Stimulated activated CD8-positive, alpha-beta memory T cell treated with anti-CD3 and anti-CD28 coated beads, Interleukin-2, amount 100 ng/mL, for 1 hour (primary cell): ENCODE measurements at places on chromosomes 5 and 9.

GRCh38 chr9:16561121-16561520 lies 309.3 kb downstream of the BNC2 start:
- no peak for DNase-seq

- DNase-seq, result no peak
Measured at GRCh38 chr9:90526386-90526785, 116.2 kb downstream of the DIRAS2 start.

DNA sequence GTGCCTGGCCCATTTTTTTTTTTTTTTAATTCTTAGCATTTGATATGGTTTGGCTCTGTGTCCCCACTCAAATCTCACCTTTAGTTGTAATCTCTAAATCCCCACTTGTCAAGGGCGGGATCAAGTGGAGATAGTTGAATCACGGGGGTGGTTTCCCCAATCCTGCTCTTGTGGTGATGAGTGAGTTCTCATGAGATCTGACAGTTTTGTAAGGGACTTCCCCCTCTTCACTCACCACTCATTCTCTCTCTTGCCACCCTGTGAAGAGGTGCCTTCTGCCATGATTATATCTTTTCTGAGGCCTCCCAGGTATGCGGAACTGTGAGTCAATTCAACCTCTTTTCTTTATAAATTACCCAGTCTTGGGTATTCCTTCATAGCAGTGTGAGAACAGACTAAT lies 27.2 kb downstream of the NDUFAF2 start:
- no peak for DNase-seq

DNA sequence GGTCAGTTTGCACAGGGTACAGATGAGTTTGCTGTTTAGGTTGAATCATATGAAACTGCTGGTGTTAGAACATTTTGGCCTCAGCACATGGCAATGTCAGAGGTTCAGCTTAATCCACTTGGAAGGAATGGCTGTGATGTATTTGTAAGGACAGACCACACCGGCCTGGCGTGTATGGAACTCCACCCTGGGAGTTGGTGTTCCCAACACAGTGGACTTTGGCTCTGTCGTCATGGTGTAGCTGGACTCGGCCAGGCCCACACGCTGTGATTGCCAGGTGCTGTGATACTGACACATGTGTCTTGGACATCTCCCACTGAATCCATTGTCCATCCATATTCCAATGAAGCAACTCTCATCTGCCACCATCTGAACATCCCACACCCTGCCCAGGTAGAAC lies 90.3 kb downstream of the ZNF618 start:
- no peak for DNase-seq

- DNase-seq, result no peak
Measured at GRCh38 chr9:119370816-119371215, 1.6 kb upstream of the BRINP1 start.

DNA sequence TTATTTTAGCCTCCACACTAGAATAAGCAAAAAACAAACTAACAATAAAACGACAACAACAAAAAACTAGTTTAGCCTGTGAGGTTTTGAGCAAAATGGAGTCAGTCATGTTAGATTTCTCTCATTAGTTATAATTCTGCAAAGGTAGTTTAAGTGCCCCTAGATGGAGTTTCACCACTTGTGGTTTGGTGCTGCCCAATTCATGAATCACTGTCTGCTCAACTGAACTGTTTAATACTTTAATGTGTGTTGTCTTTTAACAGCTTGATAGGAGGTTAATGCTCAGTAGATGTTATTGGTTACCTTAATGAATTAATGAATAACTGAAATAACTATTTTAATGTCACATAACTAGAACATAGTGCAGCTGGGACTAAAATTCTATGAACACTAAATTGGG lies 3.5 kb upstream of the PLAA start:
- no peak for DNase-seq

- no peak for DNase-seq
Measured at GRCh38 chr5:133731951-133732350, 119.6 kb upstream of the FSTL4 start.

DNA sequence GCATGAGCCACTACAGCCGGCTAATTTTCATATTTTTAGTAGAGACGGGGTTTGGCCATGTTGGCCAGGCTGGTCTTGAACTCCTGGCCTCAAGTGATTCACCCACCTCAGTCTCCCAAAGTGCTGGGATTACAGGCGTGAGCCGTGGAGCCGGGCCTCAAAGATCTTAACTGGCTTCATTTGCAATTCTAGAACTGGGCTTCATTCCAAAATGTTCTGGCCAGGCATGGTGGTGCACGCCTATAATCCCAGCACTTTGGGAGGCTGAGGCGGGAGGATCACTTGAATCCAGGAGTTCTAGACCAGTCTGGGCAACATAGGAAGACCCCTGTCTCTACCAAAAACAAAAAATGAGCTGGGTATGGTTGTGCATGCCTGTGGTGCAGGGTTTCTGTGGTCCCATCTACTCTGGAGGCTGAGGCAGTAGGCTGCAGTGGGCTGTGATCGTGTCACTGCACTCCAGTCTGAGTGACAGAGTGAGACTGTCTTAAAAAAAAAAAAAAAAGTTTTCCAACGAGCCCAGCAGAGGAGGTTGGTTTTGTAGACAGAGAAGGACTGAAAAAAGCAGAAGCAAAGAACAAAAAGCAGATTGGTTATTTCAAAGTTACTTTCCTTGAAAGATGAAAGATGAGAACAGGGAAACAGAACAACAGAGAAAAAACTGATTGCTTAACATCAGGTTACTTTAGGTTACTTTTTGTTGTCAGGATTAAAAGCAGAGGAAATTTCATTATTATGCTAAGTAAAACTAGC lies 78.2 kb downstream of the ANKRD55 start:
- DNase-seq, result no peak

GRCh38 chr5:159456261-159456660 lies 126.0 kb upstream of the IL12B start:
- no peak for DNase-seq

DNA sequence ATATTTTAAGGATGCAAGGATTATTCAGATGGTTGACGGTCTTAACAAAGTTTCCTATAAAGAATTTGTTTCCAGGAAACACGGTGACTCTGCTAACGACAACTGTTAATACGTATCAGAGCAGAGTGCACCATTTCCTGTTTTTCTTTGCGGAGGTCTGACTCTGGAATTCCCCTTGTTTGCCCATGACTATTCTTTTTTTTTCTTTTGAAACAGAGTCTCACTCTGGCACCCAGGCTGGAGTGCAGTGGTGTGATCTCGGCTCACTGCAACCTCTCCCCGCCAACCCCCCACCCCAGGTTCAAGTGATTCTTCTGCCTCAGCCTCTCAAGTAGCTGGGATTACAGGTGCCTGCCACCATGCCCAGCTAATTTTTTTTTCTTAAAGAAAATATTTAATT lies 115.9 kb downstream of the CDC42SE2 start:
- peak; percentile 34 for DNase-seq

DNA sequence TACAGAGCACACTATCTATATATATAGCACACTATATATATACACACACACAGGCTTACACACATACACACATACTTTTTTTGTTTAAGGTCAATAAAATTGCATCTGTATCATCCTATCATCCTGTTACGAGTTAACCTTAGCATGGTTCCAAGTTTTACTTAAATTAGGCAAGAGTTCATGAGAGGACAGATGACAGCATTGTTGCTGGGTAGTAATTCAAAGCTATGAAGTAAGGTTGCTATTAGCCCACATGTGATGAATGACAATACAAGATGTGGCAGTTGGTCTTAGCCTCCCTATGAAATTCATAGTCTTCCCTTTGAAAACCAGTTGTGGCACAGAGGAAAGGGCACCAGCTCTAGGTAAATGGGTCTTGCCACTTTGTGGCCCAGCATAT lies 438.1 kb downstream of the ACTL7B start:
- no peak for DNase-seq

DNA sequence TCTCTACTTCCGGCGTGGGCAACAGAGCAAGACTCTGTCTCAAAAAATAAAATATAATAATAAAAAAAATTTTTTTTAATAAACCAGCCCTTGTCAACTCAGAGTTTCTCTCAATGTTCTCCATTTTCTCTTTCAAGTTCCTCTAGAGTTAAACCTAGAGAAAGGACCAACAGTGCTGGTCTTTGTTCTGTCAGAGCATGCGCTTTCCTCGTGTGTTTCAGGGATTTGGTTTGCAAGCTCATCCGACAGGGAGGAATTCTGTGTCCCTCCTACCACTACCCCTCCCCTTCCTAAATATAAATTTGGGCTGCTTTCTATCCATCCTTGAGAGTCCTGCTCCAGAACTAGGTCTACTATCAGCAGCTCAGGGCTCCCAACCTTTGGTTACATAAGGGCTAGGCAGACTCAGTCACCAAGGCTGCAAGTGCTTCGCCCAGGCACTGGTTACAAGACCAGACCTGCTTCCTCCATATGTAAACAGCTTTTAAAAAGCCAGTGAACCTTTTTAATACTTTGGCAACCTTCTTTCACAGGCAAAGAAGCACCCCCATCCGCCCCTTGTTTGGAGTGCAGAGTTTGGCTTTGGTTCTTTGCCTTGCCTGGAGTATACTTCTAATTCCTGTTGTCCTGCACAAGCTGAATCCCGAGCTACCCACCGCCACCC lies 13.5 kb downstream of the SETX start:
- no peak for DNase-seq

DNA sequence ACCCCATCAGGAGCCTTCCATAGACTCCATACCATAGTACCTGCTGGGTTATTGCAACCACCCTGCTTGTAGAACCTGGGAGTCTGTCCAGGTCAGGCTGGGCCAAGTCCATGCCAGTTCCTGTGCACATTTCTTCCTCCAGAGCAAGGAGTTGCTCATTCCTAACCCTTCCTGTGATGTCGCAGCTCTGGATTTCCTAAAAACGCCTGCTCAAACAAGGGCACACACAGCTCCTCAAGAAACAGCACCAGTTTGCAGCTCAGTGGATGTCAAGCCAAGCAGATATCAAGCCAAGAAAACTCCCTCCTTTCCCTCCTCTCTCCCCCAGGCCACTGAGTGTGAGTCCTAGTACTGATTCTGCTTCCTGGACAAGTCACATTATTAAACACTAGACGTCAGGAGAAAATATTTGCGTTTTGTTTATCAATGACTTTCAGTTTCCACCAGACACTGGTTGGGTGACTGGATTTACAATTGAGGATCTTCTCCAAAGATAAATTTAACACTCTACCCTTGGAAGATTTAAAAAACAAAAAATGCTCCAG lies 59.6 kb downstream of the SLC1A1 start:
- no peak for DNase-seq

DNA sequence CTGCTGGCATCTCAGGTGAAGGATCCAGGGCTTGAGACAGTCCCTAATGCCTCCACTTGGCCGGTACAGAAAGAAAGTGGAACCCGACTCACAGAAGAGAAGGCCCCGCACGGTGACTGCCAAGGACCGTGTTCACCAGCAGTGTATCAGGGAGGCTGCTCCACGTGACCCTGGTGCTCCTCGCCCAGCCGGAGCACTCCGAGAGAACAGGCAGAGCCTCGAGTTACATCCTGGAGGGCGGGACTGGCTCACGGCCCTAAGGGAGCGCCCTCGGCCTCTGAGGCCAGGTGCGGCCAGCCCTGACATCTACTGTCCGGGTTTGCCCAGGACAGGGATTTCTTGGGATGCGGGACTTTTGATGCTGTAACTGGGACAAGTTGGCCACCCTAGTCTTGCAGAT lies 104.0 kb upstream of the SARDH start:
- no peak for DNase-seq

DNA sequence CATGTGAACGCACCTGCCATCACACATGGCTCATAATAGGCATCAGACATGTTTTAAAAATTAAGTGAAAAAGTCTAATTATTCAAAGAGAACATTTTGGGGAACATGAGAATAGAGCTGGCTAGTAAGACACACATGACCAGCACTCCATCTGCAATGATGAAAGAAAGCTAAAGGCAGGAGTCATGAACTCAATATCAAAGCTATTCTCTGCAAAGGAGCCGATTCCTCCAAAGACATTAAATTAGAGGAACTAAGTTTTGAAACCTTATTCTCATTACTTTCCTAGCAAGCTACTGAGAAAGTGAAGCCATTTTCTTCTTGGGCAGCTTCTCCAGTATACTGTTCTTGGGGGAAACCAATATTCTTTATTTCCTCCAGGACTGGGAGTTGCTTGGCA lies 172.0 kb downstream of the CRB2 start:
- no peak for DNase-seq

DNA sequence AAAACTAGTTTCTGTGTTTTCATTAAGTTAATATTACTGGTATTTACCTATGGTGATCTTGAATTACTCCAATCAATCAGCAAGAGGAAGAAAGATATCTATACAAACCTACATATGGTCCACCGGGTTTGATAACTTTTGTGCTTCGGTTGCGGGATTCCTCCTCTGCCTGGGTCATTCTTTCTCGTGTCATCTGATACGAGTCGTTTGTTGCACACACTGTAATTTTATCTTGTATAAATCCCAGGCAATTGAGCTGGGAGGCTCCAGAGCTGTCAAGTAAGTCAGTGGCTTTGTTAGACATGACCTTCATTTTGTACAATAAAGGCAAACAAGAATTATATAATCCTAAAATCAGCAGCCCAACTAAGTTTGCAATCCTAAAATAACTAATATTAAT lies 48.0 kb downstream of the ELL2 start:
- DNase-seq, result no peak

- no peak for DNase-seq
Measured at GRCh38 chr5:61603211-61603908, 271.3 kb downstream of the ZSWIM6 start.

GRCh38 chr5:159174511-159175168 lies 34.7 kb downstream of the RNF145 start:
- DNase-seq, result no peak

- no peak for DNase-seq
Measured at GRCh38 chr9:21862871-21863270, 60.4 kb downstream of the MTAP start.

DNA sequence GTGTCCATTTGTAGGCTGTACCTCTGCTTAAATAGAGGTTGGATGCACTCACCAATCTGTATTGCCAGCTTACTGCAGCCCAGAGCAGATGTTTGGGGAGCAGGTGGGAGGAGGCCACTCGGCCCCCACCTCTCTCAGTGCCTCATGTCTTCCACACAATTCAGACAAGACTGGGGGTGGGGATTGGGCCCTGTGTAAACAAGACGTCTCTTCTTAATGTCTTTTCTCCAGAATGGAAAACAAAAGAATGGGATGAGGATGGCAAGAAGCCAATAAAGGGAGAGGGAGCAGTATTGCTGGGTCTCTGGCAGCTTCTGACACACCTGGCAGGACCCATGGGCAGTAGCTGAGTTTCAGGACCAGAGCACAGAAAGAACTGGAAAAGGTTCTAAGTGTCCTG lies 64.9 kb downstream of the SIL1 start:
- DNase-seq, result no peak

DNA sequence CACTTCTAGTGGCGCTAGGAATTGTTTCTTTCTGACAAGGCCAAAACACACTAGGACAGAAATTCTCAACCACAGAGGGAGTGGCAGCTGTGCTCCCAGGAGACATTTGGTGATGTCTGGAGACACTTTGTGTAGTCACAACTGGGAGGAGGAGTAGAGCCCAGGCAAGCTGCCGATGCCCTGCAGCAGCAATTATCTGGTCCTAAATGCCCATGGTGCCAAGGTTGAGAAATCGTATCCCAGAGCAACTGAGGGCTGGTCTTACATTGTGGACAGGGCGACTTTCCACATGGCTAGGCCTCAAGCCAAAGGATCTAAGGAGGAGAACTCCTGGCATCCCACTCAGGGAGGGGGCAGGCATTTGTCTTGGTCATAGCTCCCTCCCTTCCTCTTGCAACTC lies 259.9 kb downstream of the GADD45G start:
- DNase-seq, result no peak
